ENCODE measurements at places on chromosomes 1 and 21.

GRCh38 chr1:57024855-57025254, 59.0 kb upstream of the C8B start:
- H3K36me3 ChIP-seq: no peaks in the 10 kb centered on the region
- no peak overlapping the region for H3K27ac ChIP-seq
- no peak for DNase-seq
- H3K27me3 ChIP-seq: no peaks in the 10 kb centered on the region
- H3K4me3 ChIP-seq: no peak overlapping the region
- no peaks in the 10 kb centered on the region for H3K4me1 ChIP-seq

DNA sequence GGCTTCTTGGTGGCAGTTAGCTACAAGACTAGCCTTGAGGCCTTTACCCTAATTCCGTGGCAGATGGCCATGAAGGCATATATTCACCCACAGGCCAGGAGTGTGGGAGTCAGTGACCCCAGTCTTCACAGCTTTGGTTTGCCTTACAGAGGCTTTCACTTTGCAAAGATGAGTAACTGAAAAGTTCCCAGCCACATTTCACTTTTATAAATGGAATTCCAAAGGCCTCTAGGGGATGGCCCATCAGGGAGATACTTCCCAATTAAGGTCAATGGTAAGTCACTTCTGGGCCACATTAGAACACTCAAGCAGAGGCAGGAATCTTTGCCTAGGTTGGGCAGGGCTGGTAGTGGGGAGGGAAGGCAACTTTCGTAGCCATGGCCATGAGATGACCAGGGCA, 13.1 kb upstream of the HEYL start:
- DNase-seq: no peak
- H3K4me1 ChIP-seq: peaks cover 7% of the 10 kb centered on the region
- no peak overlapping the region for H3K4me3 ChIP-seq
- H3K27me3 ChIP-seq: peaks cover 7% of the 10 kb centered on the region

DNA sequence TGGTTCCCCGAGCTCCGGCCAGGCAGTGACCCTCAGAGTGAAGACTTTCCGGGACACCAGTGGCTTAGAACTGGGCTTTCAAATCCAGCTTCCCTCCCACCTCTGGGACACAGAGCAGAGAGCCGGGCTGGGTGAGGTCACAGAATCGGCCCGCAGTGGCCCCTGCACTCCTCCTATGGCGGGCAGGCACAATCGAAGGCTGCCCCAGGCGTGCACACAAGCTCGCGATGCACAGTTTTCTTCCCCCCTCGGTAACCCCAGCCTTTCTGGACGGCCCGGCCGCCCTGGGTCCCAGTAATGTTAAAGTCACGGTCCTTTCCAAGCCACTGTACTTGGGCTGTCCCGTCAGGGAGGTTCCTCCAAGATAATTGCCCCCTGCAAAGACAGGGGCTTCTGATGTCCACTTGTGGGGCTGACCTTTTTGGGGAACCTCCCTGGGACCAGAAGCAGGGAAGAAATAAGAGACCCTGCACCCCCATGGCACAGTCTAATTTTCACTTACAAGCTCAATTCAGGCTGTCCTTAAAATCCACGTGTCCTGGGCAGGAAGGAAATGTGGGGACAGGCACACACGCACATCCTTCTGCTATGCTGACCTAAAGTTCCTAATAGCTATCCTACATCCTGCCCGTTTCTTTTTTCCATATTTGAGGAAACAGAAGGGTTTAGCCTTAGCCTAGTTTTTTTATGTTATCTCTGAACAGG, 13.7 kb downstream of the TFF3 start:
- no peak overlapping the region for H3K4me3 ChIP-seq
- no peaks in the 10 kb centered on the region for H3K27me3 ChIP-seq
- H3K4me1 ChIP-seq: peaks cover 7% of the 10 kb centered on the region
- DNase-seq: no peak
- H3K36me3 ChIP-seq: no peaks in the 10 kb centered on the region

- H3K36me3 ChIP-seq: no peaks in the 10 kb centered on the region
- H3K27ac ChIP-seq: no peak overlapping the region
- DNase-seq: no peak
- H3K27me3 ChIP-seq: no peaks in the 10 kb centered on the region
Observed at GRCh38 chr1:65491472-65491871, 71.0 kb downstream of the LEPR start.

GRCh38 chr1:19204446-19205266, 5.4 kb downstream of the UBR4 start:
- H3K4me3 ChIP-seq: no peak overlapping the region
- H3K36me3 ChIP-seq: peaks cover 17% of the 10 kb centered on the region
- no peak for DNase-seq
- H3K27ac ChIP-seq: no peak overlapping the region

DNA sequence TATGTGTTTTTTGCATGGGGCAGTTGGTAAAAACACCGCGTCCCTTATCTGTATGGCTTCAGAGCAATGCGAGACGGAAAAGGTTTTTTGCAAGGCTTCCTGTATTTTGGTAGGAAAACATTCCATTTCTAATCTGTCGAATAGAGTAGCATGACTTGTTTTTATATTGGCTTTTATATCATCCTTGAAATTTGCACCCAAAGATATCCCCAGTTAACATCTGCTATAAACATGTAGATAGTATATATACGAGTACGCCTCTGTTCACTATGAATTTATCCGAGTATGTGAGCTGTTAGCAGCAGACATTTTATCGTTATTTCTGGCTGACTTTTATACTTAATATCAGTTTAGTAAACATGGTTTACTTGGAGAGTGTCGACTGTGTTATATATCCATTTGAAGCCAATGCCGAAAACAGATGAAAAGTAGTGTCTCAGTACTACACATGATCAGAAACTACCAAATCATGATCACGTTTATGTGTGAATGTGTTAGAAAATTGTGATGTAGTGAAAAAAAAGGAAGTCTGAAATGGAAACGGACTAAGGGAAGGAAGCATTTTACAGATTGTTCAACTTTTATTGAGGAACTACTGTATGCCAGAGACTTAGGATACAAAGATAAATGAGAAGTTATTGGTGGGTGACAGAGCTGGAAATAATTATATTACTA, 1.0 kb downstream of the LEPR start:
- no peak for DNase-seq
- H3K27me3 ChIP-seq: no peaks in the 10 kb centered on the region

GRCh38 chr1:9437961-9438430, 101.3 kb upstream of the SLC25A33 start:
- H3K27me3 ChIP-seq: no peaks in the 10 kb centered on the region
- no peak overlapping the region for H3K27ac ChIP-seq
- no peaks in the 10 kb centered on the region for H3K36me3 ChIP-seq
- H3K4me1 ChIP-seq: no peaks in the 10 kb centered on the region
- no peak overlapping the region for H3K4me3 ChIP-seq
- DNase-seq: no peak

DNA sequence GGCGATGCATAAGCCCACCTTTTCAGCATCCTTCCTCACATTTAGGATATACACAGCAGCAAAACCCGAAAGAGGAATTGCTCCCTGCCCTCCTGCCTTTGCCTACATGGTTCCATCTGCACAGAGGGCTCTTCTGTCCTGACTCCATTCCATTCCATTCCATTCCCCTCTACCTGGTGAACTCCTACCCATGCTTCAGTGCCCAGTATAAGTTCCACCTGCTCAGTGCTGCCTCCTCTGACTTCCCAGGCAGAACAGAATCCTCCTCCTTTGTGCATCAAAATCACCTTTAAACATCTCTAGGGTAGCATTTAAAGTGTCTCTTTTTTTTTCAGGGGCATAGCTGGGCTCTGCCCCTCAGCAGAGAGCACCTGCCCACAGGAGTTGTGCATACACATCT, 112.9 kb downstream of the PCNX2 start:
- no peaks in the 10 kb centered on the region for H3K4me1 ChIP-seq
- no peak overlapping the region for H3K4me3 ChIP-seq
- no peak overlapping the region for H3K27ac ChIP-seq
- H3K36me3 ChIP-seq: peaks cover 28% of the 10 kb centered on the region

GRCh38 chr1:91537281-91537986, 36.8 kb downstream of the CDC7 start:
- no peak for DNase-seq
- no peak overlapping the region for H3K27ac ChIP-seq
- H3K4me3 ChIP-seq: no peak overlapping the region

DNA sequence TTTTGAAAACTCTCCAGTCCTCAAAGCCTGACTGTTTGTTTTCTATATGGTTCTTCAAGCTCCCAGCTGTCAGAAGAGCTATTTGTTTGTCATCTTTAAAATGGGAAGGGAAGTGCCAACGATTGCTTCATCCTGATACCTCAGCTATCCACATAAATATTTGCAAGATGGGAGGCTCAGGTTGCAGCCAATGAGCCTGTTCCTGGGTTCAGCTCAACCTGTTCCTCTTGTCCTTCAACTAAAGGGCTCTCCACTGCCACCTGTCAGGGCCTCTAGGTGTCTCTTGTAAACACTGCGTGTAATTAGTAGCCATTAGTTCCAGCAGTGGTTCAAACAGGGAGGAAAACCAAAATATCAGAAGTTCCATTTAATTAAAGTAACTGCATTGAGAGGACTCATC, 445.1 kb downstream of the AJAP1 start:
- peaks cover 2% of the 10 kb centered on the region for H3K27me3 ChIP-seq
- H3K27ac ChIP-seq: no peak overlapping the region
- H3K4me1 ChIP-seq: no peaks in the 10 kb centered on the region
- no peak overlapping the region for H3K4me3 ChIP-seq
- H3K36me3 ChIP-seq: no peaks in the 10 kb centered on the region

DNA sequence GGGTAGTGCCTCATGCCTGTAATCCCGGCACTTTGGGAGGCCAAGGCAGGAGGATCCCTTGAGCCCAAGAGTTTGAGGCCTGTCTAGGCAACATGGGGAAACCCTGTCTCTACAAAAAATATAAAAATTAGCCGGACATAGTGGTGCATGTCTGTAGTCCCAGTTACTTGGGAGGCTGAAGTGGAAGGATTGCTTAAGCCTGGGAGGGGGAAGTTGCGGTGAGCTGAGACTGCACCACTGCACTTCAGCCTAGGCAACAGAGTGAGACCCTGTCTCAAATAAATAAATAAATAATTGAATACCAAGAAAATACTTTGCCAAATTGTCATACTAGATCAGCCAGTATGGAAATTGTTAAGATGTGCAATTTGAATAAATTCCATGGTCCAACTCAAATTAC, 5.9 kb upstream of the RBBP5 start:
- DNase-seq: no peak
- no peak overlapping the region for H3K4me3 ChIP-seq
- no peaks in the 10 kb centered on the region for H3K27me3 ChIP-seq
- no peaks in the 10 kb centered on the region for H3K36me3 ChIP-seq

- H3K27ac ChIP-seq: no peak overlapping the region
- H3K4me1 ChIP-seq: peaks cover 6% of the 10 kb centered on the region
- peaks cover 14% of the 10 kb centered on the region for H3K27me3 ChIP-seq
- no peaks in the 10 kb centered on the region for H3K36me3 ChIP-seq
Observed at GRCh38 chr1:67767103-67767782, 66.0 kb downstream of the GNG12 start.

DNA sequence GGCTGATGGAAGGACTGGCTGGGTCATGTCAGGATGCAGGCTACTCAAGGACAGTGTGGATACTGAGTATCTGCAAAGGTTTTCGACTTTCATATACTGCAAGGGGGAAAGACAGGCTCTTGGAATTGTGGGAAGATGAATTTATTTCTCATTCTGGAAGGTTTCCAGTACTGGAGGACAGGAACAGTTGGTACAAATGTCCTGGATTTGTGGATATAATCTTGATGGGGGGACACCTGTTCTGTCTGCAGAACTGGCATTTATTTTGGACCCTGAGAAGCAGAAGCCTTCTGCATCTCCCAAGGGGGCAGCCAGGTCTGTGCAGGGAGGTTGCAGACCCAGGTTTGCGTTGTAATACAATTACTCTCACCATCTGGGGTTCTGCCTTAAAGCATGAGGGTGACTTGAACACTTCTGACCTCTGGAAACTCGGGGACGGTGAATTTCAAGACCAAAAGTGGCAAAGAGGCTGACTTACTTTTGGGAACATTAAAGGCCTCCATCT, 65.8 kb downstream of the NOS1AP start:
- DNase-seq: no peak
- no peak overlapping the region for H3K27ac ChIP-seq
- no peaks in the 10 kb centered on the region for H3K36me3 ChIP-seq
- peaks cover 12% of the 10 kb centered on the region for H3K27me3 ChIP-seq
- no peak overlapping the region for H3K4me3 ChIP-seq

DNA sequence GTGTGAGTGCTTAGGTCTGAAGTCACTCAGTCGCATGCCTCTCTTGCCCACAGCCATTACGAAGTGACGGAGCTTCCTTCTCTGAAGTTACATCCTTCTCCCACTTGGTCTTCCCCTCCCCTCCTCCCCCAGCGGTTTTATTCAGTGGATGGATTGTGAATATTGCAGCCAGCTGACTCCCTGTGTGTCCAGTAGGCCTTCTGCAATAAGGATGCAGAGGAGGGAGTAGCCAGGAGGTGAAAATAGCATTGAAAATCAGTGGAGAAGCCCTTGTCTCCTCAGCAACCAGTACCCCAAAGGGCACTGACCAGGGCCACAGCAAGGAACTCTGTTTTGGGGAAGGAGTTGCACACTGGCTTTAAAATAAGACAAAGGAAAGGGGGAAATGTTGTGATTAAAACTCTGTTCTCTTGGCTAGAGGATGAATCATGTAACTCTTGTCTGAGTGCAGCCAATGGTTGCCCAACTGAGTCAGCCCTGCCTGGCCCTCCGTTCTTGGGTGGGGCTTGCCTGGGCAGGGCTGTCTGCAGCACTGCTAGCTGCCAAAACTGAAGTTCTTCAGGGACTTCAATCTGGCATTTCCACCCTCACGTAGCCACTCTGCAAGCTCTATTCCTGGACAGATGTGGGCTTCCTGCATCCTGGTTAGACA, 4.3 kb downstream of the S100A10 start:
- H3K36me3 ChIP-seq: peaks cover 23% of the 10 kb centered on the region
- H3K27me3 ChIP-seq: no peaks in the 10 kb centered on the region
- H3K27ac ChIP-seq: no peak overlapping the region
- peaks cover 61% of the 10 kb centered on the region for H3K4me1 ChIP-seq

DNA sequence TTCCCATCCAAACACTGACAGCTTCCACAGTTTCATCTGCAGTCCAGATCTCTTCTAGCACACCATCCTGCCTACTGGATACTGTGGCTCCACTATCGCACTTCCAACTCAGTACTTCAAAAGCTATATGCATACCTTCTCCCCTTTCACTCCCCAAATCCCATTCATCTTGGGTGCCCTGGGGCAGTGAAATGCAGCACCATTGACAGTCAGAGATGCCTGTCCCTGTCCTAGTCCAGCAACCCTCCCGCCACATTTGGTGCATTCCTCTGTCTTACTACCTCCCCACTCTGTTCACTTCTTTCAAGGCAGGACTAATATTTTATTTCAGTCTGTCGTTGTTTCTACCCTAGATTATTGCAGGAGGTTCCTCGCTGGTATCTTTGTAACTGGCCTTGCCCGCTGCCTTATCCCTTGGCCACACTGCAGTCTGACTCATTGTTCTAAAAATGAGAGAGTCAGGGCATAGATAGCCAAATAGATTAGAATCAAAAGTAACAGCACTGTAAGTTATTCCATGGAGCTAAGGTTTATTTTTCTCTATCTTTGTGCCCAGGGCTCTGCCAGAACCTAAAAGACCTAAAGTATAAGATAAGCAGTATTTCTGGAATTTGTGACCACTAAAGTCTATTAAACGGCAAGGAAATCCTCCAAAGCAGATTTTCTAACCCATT, 96.7 kb downstream of the ESRRG start:
- no peaks in the 10 kb centered on the region for H3K36me3 ChIP-seq
- no peak overlapping the region for H3K4me3 ChIP-seq
- no peak for DNase-seq
- no peak overlapping the region for H3K27ac ChIP-seq
- H3K27me3 ChIP-seq: no peaks in the 10 kb centered on the region
- no peaks in the 10 kb centered on the region for H3K4me1 ChIP-seq

- H3K4me3 ChIP-seq: no peak overlapping the region
- no peaks in the 10 kb centered on the region for H3K4me1 ChIP-seq
- H3K36me3 ChIP-seq: no peaks in the 10 kb centered on the region
- no peak overlapping the region for H3K27ac ChIP-seq
Observed at GRCh38 chr1:32485554-32486255, 20.8 kb downstream of the ZBTB8B start.
